ENCODE measurements at places on chromosomes 16 and 17. TPM values are rescaled to one million over a fixed set of nuclear protein-coding genes. Genes with fewer than 3 reads are reported as not detected.

Gene OR1F1
- 0.18 TPM for total RNA-seq

Gene MRPL45
- 62.3 TPM for total RNA-seq

Gene UMOD
- not detected for total RNA-seq

Gene SGSM2
- 43.8 TPM for total RNA-seq

Gene NPIPA2
- 1.1 TPM for total RNA-seq

Gene TBC1D3C
- total RNA-seq, result 0.07 TPM

Gene CPNE7
- 75.2 TPM for total RNA-seq

Gene ZFP3
- total RNA-seq, result 1.0 TPM

Gene LASP1
- total RNA-seq, result 270 TPM

Gene MEIOC
- total RNA-seq, result 1.3 TPM

Gene EFNB3
- 1.4 TPM for total RNA-seq

Gene RAB40B
- total RNA-seq, result 17.5 TPM

Gene PLA2G10
- not detected for total RNA-seq

Gene ADAD2
- not detected for total RNA-seq

Gene ZSCAN10
- 0.33 TPM for total RNA-seq

Gene NOB1
- total RNA-seq, result 115 TPM

Gene KRTAP4-5
- not detected for total RNA-seq

Gene MPHOSPH6
- 24.2 TPM for total RNA-seq

Gene CCL17
- not detected for total RNA-seq

Gene KCNJ12
- total RNA-seq, result 1.6 TPM

Gene SOX15
- 0.30 TPM for total RNA-seq

Gene CCL5
- total RNA-seq, result 1.0 TPM

Gene ST6GALNAC2
- total RNA-seq, result 0.67 TPM

Gene SLC4A1
- not detected for total RNA-seq

Gene KRTAP9-9
- not detected for total RNA-seq

Gene OTOP3
- total RNA-seq, result not detected

Gene SIAH1
- 10.9 TPM for total RNA-seq

Gene FBXO39
- total RNA-seq, result not detected

Gene DOC2A
- 1.7 TPM for total RNA-seq

Gene GLIS2
- 27.0 TPM for total RNA-seq

Gene SNX20
- not detected for total RNA-seq

Gene TBC1D3
- not detected for total RNA-seq

Gene C16orf54
- not detected for total RNA-seq

Gene GAS2L2
- 0.09 TPM for total RNA-seq

Gene EPOP
- total RNA-seq, result 12.9 TPM

Gene SLC47A1
- total RNA-seq, result 23.5 TPM

Gene CD68
- 25.6 TPM for total RNA-seq

Gene DNASE1
- 4.3 TPM for total RNA-seq

Gene CRYM
- 2.5 TPM for total RNA-seq

Gene FN3K
- 9.1 TPM for total RNA-seq

Gene GSDMA
- total RNA-seq, result not detected

Gene ATP6V0D1
- 107 TPM for total RNA-seq

Gene KRT28
- total RNA-seq, result not detected

Gene RASD1
- total RNA-seq, result 1.3 TPM

Gene APOBR
- total RNA-seq, result not detected

Gene OR2C1
- total RNA-seq, result not detected

Gene G6PC1
- not detected for total RNA-seq

Gene ZNF598
- 60.1 TPM for total RNA-seq

Gene CMTM4
- total RNA-seq, result 34.8 TPM

Gene MGAT5B
- 24.6 TPM for total RNA-seq

Gene SOST
- total RNA-seq, result not detected

Gene LRRC37A
- total RNA-seq, result 0.81 TPM

Gene TBX21
- total RNA-seq, result 0.19 TPM
